ENCODE measurements at places on chromosomes 7 and 10.

DNA sequence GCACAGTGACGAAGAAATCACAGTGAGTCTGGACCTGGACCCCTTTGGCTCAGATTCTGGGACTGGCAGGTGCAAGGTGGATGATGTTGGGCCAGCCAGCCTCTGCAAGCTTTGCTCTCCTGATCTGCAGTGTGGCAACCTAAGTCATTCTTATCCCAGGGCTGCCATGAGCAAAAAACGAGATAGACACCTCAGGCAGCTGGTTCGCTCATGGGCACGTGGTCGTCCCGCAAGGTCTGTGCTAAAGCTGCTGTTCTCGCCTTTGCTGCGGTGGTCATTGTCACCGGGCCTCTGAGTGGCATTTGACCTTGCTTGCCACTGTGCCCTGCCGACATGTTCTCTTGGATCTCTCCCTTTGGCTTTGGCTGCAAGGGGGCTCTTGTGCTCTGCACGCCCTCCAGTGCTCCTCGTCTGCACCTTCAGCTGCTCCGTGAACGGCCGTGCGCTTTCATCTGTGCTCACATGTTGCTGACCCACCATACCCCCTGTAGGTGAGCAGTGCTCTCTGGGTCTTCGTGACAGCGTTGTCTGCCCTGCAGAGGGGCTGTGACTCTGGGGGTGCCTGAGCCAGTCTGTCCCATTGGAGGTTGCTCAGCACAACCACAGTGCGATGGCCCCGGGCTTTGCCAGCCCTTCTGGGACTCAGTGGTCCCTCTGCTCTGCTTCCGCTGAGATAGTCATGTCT is 317.0 kb downstream of the GLRX3 start:
- DNase-seq, result no peak

- DNase-seq, result no peak
Observed at GRCh38 chr7:24152356-24152755, 131.6 kb upstream of the NPY start.

DNA sequence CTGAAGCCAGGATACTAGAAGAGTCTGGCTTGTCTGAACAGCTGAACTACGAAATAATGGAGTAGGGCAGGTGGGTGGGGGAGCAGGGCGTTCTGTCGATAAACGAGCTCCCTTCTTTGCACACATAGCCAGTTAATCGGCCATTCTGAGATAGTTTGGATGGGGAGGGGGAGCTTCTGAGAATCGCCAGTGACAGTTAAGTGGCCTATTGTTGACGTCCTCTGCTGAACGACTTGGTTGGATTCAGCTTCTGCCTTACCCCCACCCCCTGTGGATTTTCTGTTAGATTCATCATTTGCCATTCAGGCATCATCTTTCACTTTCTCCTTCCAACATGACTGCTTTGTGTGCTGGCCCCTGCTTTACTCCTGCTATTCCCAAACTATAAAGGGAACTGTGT is 520 bp downstream of the CPA5 start:
- DNase-seq, result peak; percentile 38

DNA sequence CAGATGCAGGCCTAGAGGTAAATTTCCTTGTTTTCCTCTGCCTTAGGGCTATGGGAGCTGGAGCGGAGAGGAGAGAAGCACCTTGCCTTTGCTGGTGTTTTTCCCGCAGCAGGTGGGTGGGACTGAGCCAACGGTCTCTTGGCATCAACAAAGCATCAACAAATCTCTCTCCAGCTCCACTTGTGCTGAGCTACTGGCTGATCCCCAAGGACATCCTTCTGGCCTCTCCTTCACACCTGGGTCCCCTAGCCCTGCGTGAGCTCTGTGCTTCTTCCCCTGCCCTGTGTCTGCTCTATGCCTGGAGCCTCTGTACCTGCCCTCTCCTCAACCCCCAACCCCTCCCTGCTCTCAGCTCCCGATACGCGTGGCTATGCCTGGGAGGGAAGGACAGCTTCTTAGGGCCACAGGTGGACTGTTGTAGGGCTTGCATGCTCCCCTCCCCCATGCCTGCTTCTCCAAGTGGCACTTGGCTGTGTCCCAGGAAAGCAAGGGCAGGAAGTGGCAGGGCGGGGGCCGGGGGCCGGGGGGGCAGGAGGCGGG is 3.2 kb upstream of the CLDN4 start:
- DNase-seq, result peak; percentile 97

DNA sequence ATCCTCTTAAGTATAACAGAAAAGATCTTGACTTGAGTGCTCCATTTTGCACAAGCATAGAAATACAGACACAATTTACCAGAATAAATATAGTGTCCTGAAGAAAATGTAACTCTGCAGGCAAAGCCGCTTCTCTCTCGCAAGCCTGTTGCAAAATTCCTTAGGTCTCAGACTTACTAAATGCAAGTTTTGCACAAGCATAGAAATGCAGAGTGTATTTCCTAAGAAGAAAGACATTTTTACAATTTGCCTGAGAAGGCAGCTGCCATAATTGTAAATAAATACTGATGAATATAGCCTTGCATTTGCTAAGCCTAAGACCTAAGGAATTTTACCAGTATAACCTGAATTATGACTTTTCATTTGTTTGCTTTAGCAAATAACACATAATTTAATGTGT is 67.1 kb downstream of the AGMO start:
- no peak for DNase-seq

- DNase-seq, result no peak
Observed at GRCh38 chr10:13518076-13518692, 10.6 kb downstream of the BEND7 start.

GRCh38 chr7:42746214-42746613 is 165.7 kb downstream of the C7orf25 start:
- DNase-seq, result no peak

DNA sequence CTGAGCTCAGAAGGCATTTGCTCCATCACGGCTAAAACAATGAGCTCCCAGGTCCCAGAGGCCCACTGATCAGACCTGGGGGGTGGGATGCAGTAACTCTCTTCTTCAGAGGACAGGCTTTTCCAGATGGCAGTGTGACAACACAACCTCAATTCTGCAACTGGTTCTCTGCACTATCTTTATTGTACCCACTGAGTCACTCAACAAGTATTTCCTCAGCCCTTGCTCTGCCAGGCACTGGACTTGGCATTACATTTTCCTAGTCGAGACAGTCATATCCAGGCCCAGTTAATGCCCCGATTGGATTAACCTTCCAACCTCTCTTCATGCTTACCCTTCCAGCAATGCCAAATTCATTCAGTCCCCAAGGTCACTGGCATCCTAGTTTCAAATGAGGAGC is 72.6 kb downstream of the JAZF1 start:
- no peak for DNase-seq

DNA sequence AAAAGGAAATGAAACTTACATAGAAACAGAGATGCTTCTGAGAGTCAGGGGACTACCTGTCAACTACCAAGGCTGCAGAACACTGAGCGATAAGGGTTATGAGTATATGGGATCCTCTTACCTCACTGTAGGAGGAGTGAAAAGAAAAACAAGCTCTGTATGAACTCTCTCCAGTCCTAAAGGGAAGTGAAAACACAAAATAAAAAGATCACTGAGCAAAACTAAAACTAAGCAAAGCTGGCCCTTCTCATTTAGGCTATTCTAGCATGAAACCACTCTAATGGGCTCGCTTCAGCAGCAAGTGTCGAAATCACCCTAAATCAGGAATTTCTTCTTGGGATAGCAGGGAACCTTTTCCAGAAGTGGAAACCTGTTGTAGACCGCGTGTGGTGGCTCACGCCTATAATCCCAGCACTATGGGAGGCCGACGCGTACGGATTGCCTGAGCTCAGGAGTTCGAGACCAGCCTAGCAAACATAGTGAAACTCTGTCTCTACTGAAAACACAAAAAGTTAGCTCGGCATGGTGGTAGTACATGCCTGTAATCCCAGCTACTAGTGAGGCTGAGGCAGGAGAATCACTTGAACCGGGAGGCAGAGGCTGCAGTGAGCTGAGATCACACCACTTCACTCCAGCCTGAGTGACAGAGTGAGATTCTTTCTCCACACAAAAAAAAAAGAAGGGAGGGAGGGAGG is 27.0 kb downstream of the DCLRE1C start:
- no peak for DNase-seq

DNA sequence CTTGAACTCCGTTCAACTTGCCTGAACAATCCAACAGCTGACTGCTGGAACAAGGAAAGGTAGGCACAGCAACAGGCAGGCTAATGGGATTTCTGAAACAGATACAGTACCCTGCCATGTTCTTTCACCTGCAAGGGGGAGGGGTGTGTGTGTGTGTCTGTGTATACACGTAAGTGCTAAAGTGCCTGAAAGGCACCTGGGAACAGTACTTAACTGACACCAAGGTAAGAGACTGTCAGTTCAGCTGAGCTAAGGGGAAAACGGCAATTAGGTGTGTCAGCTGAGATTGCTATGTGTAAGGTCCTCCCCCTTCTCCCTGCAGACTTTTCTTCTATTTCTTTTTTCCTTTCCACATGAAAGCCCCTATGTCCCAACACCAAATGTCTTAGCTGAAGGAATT is 27.0 kb downstream of the NAMPT start:
- DNase-seq, result no peak

DNA sequence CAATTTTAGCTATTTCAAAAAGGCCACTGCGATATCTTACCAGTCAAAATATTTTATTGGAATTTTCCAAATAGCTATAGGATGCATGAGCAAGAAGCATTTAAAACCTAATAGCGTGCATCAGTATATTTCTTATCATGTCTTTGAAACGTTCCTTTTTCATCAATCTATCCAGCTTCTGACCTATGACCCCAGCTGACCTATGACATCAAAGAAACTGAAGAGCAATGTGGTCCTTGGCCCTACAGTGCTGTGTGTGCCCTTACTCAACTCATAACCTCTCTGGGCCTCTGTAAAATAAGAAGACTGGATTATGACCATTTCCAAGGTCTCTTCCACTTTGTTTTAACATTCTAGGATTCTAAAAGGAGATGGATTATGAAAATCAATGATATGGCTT is 118.2 kb downstream of the ZNF22 start:
- DNase-seq, result no peak

- no peak for DNase-seq
Observed at GRCh38 chr10:50536617-50537240, 87.0 kb downstream of the SGMS1 start.

DNA sequence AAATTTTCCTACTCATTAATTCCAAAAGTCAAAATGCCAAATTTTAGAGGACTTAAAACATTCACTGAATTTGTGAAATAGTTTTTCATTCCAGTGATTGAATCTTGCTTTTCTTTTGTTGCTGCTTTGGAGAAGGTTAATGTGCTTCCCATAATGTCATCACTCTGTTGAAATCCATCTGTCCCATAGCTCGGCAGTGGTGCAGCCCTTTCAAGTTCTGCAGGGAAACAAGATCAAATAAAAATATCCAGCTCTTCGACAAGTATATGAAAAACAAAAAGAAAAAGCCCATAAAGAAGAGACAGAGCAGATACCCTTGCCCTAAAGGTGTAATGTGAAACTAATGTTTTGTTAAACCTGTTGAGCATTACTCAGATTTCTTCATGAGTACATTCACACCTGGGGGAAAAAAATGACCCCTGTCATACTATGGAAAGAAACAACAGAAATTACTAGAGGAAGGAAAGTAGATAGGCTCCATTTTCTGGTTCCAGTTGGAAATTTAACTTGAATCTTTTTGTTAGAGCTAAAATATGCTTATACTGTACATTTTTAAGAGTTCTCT is 35.1 kb downstream of the AGR3 start:
- no peak for DNase-seq

- no peak for DNase-seq
Observed at GRCh38 chr10:23826421-23826820, 382.5 kb upstream of the KIAA1217 start.

DNA sequence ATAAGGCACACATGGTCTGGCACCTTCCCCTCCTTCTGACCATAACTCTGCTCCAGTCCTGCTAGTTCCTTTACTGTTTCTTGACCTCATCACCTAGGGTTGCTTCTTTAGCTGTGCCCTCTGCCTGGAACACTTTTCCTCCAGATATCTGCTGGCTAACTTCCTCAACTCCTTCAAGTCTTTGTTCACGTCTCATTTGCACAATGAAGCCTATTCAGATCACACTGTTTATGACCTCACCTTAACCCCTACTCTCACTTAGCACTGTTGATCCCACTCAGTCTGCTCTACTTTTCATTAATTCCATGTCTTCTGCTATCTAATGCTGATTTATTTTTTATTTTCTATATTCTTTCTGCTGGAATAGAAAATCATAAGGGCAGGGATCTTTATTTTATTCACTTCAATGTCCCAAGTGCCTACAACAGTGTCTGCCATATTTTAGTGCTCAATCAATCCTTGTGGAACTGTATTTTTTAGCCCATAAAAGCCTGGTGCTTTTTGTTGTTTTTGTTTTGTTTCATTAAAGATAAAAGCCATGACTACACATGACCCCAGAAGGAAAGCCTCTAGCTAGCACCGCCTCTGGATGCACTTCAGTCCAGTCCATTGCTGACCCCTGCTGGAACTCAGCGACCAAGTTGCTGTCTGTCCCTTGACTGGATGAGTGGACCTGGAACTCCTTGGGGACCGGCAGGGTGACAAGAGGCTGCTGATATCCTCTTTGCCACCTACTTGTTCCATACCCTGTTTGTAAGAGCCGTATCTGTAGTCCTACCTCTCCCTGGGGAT is 12.3 kb downstream of the KLF14 start:
- no peak for DNase-seq

GRCh38 chr10:48232717-48233447 is 41.6 kb downstream of the FRMPD2 start:
- DNase-seq, result no peak

GRCh38 chr7:24729365-24730017 is 27.8 kb downstream of the GSDME start:
- no peak for DNase-seq

DNA sequence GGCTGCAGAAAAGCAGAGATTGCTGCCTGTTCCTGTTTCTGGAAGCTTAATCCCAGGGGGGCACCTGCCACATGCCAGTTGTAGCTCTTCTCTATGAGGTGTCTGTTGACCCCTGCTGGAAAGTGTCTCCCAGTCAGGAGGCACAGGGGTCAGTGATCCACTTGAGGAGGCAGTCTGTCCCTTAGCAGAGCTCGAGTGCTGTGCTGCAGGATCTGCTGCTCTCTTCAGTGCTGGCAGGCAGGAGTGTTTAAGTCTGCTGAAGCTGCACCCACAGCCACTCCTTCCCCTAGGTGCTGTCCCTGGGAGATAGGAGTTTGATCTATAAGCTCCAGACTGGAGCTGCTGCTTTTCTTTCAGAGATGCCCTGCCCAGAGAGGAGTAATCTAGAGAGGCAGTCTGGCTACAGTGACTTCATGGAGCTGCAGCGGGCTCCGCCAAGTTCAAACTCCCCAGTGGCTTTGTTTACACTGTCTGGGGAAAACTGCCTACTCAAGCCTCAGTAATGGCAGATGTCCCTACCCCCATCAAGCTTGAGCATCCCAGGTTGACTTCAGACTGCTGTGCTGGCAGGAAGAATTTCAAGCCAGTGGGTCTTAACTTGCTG is 57.6 kb upstream of the CROT start:
- DNase-seq, result no peak

DNA sequence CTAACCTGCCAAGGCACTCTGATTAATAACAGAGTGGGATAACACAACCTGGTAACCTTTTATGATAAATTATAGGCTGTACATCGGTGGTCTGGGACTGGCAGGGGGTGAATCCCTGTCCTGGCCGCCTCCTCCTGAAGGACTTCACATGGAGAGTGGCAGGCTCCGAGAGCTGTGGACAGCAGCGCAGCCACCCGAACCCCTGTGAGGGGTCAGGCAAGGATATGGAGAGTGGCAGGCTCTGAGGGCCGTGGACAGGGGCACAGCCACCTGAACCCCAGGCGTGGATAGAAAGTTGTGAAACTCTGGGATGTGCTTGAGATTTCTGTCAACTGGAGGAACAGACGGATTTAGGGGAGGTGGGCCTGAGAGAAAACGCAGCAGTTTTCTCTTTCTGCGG is 107.0 kb upstream of the MGMT start:
- no peak for DNase-seq

- DNase-seq, result no peak
Observed at GRCh38 chr10:132463333-132464255, 66.6 kb downstream of the PWWP2B start.

GRCh38 chr10:25130906-25131305 is 43.9 kb upstream of the GPR158 start:
- no peak for DNase-seq
